Suprapubic skin (tissue), 4 donors: ENCODE measurements at places on chromosomes 13 and 19. TPM values are rescaled to one million over a fixed set of nuclear protein-coding genes. Genes with fewer than 3 reads are reported as not detected.

PBX4 gene
- 3.3 TPM for total RNA-seq

CD70 gene
- not detected for total RNA-seq

ERICH6B gene
- not detected for total RNA-seq

- no peaks in the 10 kb centered on the region for H3K27me3 ChIP-seq
- no peak overlapping the region for H3K4me3 ChIP-seq
- H3K4me1 ChIP-seq: no peaks in the 10 kb centered on the region
- peaks cover 39% of the 10 kb centered on the region for H3K36me3 ChIP-seq
- H3K27ac ChIP-seq: no peak overlapping the region
Observed at GRCh38 chr19:1058112-1058511, 8.9 kb upstream of the ARHGAP45 start.

DNA sequence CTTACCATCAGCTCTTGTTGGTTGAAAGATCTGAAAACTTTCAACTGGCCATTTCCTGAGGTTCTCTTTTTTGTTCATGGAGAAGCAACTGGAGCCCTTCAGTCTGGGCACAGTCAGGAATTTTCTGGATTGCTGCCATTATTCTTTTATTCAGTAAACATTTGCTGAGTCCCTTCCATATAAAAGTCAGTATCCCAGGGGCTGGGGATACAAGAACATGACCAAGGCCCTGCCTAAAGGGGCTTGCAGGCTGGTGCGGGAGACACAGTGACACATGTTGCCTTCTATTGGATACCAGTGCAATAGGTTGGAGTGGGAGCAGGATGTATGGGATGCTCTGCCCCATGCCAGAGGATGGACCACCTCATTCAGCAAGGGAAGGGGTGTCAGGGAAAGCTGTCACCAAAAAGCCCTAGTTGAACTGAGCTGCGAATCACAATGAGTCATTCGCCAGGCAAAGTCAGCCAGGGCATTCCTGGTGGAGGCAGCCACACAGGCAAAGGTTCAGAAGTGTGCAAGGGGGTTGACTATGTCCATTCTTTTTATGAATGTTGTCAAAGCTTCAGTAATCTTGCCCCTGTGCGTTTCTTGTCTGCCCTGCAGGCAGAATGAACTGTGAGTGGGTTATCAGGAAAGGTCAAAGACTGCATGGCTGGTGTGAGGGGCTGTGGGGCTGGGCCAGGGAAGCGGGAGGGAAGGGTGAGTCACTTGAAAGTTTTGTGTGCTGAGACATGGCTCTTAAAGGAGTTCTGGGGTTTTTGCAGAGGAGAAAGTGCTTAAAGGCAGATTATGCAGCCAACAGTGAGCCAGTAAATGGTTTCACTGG is 395.9 kb downstream of the KCNRG start:
- H3K27me3 ChIP-seq: no peaks in the 10 kb centered on the region
- H3K27ac ChIP-seq: no peak overlapping the region
- DNase-seq: no peak
- H3K4me3 ChIP-seq: no peak overlapping the region
- no peaks in the 10 kb centered on the region for H3K36me3 ChIP-seq
- no peaks in the 10 kb centered on the region for H3K4me1 ChIP-seq

DNA sequence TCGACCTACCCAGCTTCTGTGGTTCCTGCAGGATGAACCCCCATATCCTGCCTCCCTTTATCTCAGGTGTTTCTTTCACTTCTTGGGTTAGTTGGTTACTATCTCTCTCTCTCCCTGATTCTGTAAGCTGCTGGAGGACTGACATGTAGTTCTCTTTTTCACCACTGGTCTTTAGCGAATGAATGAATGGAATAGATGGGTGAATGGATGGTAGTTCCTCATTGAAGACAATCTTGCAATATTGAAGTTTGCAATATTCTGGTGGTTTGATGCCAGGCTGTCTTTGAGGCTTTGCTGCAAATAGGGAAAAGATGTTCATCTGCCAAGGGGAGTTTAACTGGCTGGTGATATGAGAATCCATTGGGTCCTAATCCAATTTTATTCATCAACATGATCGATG is 120.2 kb downstream of the UBL3 start:
- H3K4me3 ChIP-seq: no peak overlapping the region
- no peaks in the 10 kb centered on the region for H3K36me3 ChIP-seq
- peaks cover 8% of the 10 kb centered on the region for H3K4me1 ChIP-seq
- H3K27ac ChIP-seq: no peak overlapping the region

GRCh38 chr19:44640518-44640917 is 3.2 kb upstream of the PVR start:
- H3K4me1 ChIP-seq: peaks cover 6% of the 10 kb centered on the region
- no peak overlapping the region for H3K4me3 ChIP-seq
- no peaks in the 10 kb centered on the region for H3K27me3 ChIP-seq
- DNase-seq: no peak
- H3K36me3 ChIP-seq: no peaks in the 10 kb centered on the region
- H3K27ac ChIP-seq: no peak overlapping the region

- no peaks in the 10 kb centered on the region for H3K36me3 ChIP-seq
- H3K27me3 ChIP-seq: no peaks in the 10 kb centered on the region
- no peak overlapping the region for H3K4me3 ChIP-seq
- no peak overlapping the region for H3K27ac ChIP-seq
- no peak for DNase-seq
- peaks cover 14% of the 10 kb centered on the region for H3K4me1 ChIP-seq
Observed at GRCh38 chr13:32881074-32881776, 135.0 kb upstream of the KL start.

DNA sequence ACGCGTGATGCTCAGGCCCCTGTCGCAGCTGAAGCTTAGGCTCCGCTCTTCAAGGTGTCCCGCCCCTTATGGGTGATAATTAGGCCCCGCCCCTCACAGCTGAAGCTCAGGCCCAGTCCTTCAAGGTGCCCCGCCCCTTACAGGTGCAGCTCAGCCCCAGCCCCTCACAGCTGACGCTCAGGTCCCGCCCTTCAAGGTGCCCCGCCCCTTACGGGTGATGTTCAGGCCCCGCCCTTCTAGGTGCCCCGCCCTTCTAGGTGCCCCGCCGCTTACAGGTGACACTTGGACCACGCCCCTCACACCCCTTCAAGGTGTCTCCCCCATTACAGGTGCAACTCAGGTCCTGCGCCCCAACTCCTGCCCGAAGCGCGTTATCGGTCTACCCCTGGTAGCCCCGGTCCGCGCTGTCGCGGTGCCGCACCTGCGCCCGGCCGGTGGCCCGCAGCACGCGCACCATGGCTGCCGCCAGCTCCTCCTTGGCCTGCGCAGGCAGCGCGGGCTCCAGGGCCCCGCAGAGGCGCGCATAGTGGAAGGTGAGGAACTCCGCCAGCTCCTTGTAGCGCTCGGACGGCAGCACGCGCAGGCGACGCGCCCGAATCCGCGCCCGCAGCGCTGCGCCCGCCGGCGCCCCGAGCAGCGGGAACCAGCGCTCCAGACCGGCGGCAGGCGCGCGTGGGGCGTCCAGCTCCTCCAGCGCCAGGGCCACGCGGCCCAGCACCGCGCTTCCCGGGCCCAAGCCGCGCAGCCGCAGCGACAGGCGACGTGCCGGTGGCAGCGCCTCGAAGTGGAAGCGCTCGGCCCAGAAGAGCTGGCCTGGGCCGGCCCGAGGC is 7.3 kb downstream of the RASAL3 start:
- peaks cover 30% of the 10 kb centered on the region for H3K27me3 ChIP-seq
- peaks cover 31% of the 10 kb centered on the region for H3K4me1 ChIP-seq
- H3K4me3 ChIP-seq: peak overlapping the region; percentile 43
- DNase-seq: peak; percentile 65

GRCh38 chr13:41212881-41213280 is 18.5 kb upstream of the KBTBD7 start:
- no peaks in the 10 kb centered on the region for H3K4me1 ChIP-seq
- no peaks in the 10 kb centered on the region for H3K36me3 ChIP-seq
- no peak for DNase-seq
- H3K27me3 ChIP-seq: no peaks in the 10 kb centered on the region

DNA sequence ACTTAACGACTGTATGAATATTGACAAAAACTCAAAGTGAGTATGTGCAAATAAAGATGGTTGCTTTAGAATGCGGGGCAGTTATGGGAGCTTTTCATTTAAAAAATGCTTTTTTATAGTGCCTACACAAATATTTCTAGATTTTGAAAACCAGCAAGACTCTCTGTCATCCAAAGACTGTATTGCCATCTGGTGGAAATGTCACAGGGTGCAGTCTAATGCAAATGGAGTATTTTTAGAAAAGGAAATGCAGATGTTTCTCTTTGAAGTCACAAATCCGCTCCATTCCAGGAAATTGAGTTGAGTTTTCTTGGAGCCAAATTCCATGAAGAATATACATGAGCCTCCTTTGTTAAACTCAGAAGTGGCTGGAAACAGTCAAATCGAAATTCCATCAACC is 2.3 kb upstream of the C1QTNF9B start:
- peaks cover 10% of the 10 kb centered on the region for H3K4me1 ChIP-seq
- H3K36me3 ChIP-seq: no peaks in the 10 kb centered on the region
- H3K27ac ChIP-seq: no peak overlapping the region
- DNase-seq: no peak
- peaks cover 25% of the 10 kb centered on the region for H3K27me3 ChIP-seq
- H3K4me3 ChIP-seq: no peak overlapping the region

GRCh38 chr13:46387064-46387851 is at the start of gene RUBCNL:
RUBCNL (minus strand) TSS chr13:46387252; CDS start chr13:46372475, 14,777 bp downstream.
- no peaks in the 10 kb centered on the region for H3K36me3 ChIP-seq
- peaks cover 44% of the 10 kb centered on the region for H3K4me1 ChIP-seq
- peaks cover 20% of the 10 kb centered on the region for H3K27me3 ChIP-seq
- DNase-seq: no peak
- H3K4me3 ChIP-seq: peak within 1 kb of the TSS; percentile 49
